ENCODE measurements at places on chromosomes 6 and 20.

- DNase-seq, result no peak
Observed at GRCh38 chr6:167652701-167653095, 174.0 kb upstream of the AFDN start.

- DNase-seq, result no peak
Observed at GRCh38 chr20:14700639-14700960, 363.2 kb upstream of the FLRT3 start.

- DNase-seq, result no peak
Observed at GRCh38 chr6:132937466-132937906, 123.1 kb downstream of the RPS12 start.

GRCh38 chr6:35477551-35478179 is 9.5 kb downstream of the RPL10A start:
- no peak for DNase-seq

DNA sequence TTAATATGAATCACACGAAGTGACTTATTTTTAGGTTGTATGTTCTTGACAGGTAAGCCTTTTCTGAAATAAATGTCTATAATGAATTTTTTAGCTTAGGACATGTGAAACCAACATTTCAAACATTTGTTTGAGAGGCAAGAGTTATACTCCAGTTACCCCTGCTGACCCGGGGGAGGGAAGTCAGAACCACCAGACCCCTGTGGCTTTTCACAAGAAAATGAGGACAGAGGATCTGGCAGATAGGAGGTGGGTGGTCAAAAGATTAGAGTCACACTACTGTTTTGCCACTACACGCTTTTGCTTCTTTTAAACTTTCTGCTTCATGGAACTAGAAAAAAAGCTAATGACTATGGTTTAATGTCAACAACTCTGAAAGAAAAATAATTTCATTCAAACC is 27.5 kb upstream of the ADGRF4 start:
- DNase-seq, result no peak

DNA sequence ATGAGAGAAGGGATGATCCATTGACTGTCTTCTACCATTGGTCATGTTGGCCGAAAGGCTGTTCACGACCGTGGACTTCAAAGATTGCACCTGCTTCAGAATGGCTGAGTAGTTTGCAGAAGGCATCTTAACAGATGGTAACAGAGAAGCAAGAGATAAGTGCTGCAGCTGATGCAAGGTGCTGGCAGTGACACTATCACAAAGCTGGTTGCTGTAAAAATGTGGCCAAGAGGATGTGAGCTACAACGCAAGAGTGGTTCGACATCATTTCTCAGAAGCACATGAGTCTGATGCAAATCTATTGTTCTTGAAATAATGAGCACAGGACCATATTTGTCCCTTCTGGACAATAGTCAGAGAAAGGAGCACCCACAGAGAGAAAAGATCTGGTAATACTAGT is 27.0 kb upstream of the ANKEF1 start:
- no peak for DNase-seq
